Suppressor macrophage treated with lipopolysaccharide for 4 hours (primary cell): ENCODE measurements at places on chromosomes 3 and 15.

DNA sequence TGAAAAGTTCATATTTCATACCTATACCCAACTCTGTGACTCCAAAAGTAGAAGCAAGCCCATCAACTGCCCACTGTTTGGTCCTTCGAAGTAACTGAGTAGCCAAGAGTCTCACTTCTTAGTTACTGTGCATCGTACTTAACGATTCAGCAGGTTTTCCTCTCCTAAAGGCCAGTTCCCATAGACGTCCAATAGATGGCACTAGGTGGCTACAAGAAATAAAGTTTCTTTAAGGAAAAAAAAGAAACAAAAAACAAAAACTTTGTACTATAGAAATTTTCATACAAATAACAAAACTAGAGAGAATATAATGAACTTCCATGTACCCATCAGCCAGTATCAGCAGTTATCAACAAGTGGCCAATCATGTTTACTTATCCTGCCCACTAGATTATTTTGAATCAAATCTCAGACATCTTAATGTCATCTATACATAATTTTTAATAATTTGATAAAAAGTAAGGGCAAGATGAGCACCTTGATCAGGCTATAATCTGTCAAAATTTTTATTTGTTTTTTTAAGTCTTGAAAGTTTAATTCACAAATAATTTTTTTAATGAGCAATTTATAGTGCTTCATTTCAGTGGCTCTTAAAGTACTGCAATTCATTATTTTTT is 63.8 kb upstream of the ACP3 start:
- peak; percentile 81 for DNase-seq

DNA sequence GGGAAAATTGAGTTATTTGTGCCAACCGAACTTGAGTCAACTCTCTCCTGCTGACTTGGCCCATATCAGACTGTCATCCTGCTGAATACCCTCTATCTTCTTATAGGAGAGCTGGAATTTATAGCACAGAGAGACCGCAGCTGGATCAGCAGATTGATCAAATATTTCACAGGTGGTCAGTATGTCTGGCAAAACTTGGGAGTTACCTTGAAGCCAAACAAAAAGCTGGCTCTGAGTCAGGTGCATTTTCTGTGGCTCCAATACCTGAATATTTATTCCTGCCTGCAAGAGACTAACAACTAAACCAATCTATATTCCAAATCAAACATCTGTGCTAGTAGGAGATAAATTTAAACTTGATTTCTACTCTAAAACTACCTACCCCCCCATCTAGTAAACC is 752.1 kb upstream of the ALCAM start:
- DNase-seq, result no peak

DNA sequence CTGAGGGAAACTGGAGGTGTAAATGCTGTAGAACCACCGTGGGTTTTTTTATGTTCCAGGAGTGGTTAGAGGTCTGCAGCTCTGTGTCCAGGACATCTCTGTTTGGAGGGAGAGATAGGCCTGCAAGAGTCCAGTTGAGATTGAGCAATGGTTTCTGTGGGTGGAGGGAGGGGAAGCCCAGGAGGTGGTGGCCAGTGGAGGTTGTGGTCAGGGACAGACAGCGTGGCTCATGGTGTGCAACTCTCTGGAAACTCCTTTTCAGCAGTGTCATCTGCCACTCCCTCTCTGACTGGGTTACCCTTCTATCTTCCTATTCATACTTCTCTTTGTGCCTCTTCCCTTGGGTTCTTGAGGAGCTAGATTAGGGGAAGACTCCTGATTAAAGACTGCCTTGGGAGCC is 9.6 kb downstream of the XCR1 start:
- DNase-seq, result peak; percentile 94

GRCh38 chr3:44330444-44330843 is 8.1 kb upstream of the TCAIM start:
- DNase-seq, result no peak

DNA sequence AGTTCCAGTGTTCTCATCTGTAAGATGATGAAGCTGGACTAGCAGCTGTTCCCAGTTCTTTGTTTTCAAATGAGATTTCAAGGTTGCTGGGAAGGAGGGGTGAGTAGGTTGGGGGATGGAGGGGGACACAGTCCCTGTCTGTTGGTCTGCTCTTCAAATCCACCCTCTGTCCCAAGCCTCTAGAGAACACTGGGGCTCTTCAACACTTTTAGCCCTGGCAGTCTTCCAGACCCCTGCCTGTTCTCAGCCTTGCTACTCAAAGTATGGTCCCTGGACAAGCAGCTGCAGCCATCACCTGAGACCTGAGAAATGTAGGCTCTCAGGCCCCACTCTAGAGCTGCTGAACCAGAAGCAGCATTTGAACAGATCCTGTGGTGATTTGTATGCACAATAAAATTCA is 41.3 kb downstream of the NEK11 start:
- DNase-seq, result no peak

DNA sequence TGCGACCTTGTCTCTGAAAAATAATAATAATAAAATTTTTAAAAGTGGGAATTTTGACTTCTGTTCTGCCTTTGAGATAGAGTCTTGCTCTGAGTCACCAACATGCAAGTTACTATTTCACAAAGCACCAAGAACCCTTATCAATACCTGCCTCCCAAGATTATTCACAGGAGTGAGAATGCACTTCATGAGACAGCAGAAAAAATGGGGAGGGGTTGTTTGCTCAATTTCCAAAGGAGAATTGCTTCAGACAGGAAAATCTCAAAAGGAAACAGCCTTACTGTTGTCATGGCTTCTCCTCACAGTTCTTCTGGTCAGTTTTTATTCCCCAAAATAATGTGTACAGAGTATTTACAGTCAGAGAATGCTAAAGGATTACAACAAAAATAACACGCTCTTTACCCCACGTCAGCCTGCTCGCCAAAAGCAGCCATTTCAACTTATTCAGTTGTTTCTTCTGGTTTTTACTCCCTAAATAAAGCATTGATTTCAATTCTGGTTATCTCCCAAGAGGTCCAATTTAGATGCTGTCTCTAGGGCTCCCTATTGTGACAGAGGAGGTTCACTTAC is 89.0 kb downstream of the PPCDC start:
- DNase-seq, result peak; percentile 86

DNA sequence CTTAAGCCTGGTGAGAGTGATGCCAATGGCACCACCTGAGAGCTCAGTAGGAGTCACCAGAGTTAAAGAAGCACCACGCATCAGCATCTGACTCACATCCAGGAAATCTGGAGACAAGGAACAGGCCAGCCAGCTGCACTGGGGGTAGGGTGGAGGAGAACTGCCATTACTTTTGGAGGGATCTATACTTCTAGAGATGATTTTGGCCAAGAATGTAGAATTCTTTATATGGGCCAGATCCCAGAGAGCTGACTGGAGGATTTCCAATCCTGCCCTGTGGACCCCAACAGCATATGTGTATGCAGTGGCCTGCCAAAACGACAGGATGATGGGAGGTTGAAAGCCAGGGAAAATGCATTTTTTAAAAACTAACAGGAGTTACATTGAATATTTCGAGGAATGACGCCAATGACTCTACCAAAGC is 29.8 kb downstream of the CCR3 start:
- DNase-seq, result no peak

DNA sequence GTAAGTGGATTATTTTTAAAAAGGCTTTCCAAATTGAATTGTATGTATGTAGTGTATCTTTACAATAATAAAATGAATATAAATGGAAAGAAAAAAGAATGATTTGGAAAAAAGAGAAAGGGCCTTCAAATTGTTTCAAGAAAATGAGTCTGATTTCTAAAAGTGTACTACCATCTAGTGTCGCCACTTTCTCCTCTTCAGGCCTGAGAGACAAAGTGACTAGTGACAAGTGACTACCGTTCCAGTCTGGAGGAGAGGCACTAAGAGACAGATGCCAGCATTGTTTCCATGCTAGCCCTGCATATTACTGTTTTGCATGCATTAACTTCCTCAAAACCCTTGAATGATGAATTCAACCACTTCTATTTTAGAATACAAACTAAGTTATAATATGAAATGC is 39.3 kb downstream of the P3H2 start:
- DNase-seq, result no peak

- peak; percentile 55 for DNase-seq
Observed at GRCh38 chr15:98903377-98904018, 104.1 kb downstream of the PGPEP1L start.

DNA sequence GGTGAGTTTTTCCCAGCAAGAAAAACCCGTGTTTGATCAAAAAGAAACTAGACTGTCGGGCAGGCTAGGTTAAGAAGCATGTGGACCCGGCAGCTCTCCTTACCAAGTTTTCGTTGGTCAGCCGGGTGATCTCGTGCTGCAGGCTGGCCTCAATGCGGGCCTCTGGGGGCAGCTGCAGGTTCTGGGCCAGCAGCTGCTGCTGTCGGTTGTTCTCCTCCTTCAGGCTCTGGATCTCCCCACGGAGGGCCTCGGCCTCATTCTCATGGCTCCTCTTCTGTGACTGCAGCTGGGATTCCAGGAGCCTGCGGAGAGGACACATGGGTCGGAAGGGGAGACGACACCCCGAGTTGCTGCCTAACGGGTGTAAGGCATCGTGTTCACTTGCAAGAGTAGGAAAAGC is 44.5 kb upstream of the MYO5C start:
- DNase-seq, result no peak

DNA sequence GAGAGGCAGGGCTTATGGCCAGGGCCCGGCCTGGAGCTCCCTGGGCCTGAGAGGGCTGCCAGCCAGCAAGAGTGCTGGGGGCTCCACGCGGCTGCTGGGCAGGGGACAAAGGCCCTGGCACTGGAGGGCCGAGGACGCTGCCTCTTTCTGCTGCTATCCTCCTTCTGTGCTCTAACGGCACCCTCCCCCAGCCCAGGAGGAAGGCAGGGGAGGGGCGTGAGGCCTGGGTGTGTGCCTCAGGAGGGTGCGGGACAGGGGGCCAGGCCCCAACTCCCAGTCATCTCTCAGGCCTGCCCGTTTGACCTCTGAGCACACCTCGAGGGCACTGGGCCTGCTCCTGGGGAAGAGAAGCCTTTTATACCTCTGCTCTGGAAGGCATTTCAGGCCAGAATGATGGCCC is 115.5 kb downstream of the ADCY5 start:
- no peak for DNase-seq

DNA sequence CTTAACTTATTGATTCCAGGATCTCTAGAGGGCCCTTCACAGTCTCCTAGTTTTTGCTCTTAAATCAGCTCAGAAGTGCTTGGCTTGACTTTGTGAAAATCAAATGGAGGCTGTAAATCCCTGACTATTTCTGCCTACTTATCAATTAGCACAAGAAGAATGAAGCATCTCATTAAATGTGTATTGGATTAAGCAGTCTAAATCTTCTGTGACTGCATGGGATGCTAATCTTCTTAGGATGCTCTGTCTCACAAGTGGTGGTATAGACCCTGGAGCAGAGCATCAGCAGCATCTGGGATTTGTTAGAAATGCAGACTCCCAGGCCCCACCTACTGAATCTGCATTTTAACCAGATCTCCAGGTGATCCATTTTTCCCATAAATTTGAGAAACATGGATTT is 488.7 kb downstream of the AGBL1 start:
- no peak for DNase-seq

DNA sequence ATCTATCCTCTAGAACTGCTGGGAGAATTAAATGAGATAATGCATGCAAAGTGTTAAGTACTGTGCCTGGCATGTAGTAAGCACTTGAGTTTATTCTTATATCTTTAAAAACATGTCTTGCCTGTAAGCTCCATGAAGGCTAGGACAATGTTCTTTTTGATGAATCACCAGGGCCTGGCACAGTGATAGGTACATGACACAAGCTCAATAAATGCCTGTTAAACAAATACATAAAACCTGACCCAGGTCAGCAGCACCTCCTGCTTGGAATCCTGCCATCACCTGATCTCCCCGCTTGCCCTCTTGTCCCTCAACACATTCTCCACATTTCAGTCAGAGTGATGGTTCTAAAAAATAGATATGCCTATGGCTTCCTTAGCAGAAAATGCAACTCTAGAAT is 186.8 kb downstream of the CHST2 start:
- no peak for DNase-seq

DNA sequence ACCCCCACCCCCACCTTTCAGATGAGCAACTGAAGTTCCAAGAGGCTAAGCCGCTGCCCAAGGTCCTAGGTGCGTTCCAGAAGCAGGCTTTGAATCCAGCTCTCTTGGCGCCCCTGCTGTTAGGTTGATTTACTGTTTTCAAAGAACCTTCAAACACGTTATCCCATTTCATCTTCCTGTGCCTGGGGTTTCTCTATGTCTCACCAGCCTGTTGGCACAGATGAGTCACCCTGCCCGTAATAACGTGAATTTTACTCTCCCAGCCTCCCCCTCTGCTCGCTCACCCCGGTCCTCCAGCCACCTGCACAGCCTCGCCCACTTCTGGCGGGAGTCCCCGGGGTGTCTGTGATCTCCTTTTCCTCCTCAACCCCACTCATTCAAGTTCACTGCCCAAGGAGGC is 13.0 kb upstream of the TSEN2 start:
- no peak for DNase-seq

GRCh38 chr3:127193775-127194174 is 844 bp downstream of the PRR23E start:
- no peak for DNase-seq

- peak; percentile 46 for DNase-seq
Observed at GRCh38 chr3:129310111-129311011, 31.7 kb downstream of the HMCES start.

- DNase-seq, result peak; percentile 62
Observed at GRCh38 chr15:91885714-91886270, 32.3 kb downstream of the SLCO3A1 start.

GRCh38 chr15:78079298-78080087 is 2.0 kb upstream of the TBC1D2B start:
- no peak for DNase-seq

- DNase-seq, result no peak
Observed at GRCh38 chr3:160538895-160539294, 26.5 kb downstream of the KPNA4 start.

GRCh38 chr3:126034481-126035361 is 49.2 kb downstream of the SLC41A3 start:
- DNase-seq, result no peak

DNA sequence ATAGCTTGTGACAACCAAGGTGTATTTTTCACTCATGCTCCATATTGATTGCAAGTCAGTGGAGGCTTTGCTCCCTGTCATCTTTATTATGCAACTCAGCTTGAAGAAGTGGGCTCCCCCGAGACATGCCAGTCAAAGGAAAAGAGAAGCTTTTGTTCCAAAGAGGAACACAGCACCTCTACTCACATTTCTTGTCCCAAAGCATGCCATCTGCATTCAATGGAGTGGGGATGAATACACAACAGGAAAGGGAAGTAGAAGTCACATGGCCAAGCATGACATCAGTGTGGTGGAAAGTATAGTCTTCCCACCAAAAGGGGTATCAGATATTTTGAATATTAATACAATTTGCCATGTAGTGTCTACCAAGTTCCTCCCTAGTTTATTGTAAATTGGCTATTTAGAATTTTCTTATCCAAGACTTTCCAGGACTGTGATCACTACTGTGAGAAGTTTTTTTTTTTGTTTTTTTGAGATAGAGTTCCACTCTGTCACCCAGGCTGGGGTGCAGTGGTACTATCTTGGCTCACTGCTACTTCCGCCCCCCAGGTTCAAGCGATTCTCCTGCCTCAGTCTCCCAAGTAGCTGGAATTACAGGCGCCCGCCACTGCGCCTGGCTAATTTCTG is 114.5 kb downstream of the GMPS start:
- peak; percentile 14 for DNase-seq

GRCh38 chr3:183027276-183027675 is 46.9 kb upstream of the DCUN1D1 start:
- no peak for DNase-seq
